ENCODE measurements at places on chromosomes 12 and 14.

DNA sequence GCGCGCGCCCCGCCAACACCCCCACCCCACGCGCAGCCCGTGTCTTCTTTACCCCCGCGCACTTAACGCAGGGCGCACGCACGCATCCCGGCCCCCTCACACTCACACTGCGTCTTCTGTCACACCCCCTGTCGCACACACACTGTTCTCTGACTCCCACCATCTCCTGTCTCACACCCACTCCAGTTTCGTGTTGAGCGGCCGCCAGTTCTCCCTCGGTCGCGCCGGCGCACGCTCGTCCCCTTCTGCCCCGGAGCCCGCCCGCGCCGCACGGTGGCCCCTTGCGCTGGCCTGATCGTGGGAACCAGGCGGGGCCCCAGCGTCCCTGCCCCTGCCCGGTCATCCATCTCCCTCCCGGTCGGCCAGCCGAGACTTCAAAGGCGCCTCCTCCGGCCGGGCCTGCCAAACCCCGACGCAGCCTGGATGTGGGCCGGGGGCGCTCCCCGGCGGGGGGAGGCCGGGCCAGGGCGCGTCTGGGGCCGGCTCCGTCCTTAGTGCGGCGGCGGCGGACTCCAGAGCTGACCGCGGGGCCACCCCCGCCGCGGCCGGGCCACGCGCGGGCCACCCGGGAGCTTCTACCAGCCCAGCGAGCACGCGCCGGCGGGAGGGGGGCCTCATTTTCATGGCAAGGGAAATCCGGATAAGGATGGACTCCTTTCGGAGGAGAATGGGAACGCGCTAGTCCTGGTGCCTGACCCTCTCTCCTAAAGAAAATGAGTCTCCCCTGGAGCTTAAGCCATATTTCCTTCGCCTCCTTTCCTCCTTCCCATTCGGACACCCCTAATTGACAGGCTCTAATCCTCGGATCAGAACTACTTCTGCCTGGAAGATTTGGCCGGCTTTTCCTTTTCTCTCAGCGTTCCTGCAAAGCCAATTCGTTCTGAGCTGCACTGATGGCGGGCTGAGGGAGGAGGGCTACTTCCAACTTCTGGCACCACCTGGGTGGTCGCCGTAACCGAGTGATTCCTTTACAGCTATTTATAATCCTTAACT is 82.0 kb upstream of the HMGA2 start:
- peak; percentile 82 for DNase-seq

DNA sequence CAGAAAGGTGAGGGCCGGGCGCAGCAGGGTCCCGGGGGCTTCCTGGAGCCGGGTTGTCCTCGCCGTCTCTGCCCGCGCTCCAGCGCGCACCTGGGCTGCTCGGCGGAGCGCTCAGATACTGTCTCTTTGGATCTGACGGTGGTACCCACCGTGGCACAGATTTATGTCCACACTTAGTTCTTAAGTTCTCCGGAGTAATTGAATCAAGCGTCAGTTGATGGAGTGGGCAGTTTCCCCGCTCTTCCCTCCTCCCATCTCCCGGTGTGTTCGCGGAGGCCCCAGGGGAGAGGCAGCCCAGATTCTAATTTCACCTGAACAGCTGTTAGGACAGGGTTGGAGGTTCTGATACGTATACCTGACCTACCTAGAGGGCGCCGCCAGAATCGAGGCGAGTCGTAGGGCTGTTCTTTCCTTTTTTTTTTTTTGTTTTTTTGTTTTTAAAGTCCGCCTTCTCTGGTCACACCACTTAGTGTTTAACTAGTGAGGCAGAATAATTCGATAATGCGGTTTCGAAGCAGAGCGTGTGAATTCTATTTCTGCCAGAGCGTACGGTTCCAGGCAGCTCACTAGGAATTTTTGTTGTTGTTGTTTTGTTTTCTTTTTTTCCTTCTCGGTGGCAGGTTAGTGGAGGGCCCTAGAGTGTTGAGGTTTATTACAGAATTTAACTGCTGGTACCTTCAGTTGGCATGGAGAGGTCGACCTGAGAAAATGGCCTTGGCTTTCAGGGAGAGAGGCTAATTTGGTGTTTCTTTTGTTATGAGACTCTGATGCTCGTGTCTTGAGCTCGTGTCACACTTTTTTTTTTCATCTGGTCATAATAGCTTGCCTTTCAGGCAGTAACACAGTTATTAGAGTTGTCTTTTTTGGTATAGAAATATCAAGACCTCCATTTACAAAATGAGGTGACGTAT is 22.3 kb upstream of the GNS start:
- no peak for DNase-seq

- DNase-seq = no peak
These were observed 4.3 kb downstream of the TEDC1 start for GRCh38 chr14:105495101-105495989.

- no peak for DNase-seq
These were observed 112.5 kb downstream of the MED13L start for GRCh38 chr12:116165036-116165425.

DNA sequence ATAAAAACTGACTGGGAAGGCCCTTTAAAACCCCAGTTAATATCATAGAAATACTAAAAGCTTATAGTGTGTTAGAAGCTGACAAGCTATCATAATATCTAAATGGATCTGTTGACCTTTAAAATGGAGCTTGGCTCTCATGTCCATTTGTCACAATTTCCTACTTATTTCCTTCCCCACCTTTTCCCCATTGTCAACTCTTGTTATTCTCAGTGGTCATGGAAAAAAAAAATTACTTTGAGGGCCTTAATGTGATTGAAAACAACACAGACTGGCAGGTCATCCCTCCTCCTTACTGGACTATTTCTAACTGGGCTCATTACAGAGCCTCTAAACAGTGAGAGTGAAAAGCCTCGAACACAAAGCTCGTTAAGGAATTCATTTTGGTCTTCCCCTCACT is 13.7 kb upstream of the WNK1 start:
- no peak for DNase-seq

- no peak for DNase-seq
These were observed 7.8 kb upstream of the NXPH4 start for GRCh38 chr12:57208631-57209282.

GRCh38 chr12:78406828-78407227 is 457.7 kb upstream of the SYT1 start:
- DNase-seq = no peak

DNA sequence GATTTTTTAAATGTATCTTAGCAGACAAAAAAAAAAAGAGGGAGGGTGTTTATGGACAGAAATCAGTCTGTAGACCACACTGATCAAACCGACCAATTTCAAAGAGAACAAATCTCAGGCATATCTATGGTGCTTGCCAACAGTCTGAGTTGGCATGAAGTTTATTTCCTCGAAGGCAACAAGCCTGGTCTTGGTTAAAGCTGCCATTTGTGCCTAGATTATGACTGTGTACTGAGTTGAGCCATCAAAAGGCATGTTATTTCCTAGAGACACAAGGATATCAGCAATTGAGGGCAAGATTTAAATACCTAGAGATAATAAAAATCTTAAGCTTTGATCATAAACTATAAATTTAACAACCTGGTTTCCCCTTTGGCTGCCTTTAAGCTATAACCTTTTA is 119.2 kb downstream of the SLC2A13 start:
- DNase-seq = no peak

- DNase-seq = peak; percentile 64
These were observed 9.3 kb upstream of the ESR2 start for GRCh38 chr14:64303471-64303917.
